ENCODE measurements at places on chromosomes 7 and 10. TPM values are rescaled to one million over a fixed set of nuclear protein-coding genes. Genes with fewer than 3 reads are reported as not detected.

GRCh38 chr10:69810675-69811397, 9.1 kb downstream of the COL13A1 start:
- DNase-seq: no peak

DNA sequence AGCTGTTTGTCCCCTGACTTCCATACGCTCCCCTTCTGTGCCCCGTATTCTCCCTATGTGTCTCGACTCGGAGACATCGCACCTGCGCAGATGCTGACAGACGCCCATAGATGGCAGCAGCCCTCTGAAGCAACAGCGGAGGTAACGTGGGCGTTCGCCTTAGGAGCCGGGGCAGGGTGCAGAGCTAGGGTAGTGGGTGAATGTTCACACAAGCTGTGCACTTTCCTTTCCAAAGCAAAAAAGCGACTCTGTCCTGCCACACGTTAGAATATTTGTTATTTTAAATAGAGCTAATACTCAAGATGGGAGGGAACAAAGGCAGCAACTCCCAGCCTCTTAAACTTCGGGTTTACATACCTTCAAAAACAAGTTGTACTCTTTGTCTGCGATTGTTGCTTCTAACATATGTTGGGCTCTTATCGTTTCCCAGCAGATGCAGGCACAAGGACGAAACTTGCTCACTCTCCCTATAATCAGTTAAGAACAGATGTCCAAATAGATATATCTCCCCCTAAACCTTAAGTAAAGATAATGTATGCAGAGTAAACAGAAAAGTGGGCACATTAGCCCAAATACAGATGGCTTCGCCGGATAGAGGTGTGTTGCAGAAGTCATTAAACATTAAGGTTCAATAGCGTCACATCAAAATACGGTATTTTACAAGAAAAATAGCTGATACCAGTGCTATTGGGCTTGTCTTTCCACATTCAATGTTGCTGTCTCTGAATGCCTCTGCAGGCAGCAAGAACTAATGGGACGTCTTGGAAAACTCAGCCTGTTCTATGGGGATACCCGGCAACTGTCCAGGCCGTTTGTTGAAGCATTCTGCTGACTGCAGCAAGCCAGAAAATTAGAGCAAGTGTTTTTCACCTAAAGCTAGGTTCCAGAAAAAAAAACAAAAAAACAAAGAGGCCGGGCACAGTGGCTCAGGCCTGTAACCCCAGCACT, 340.3 kb upstream of the PRKCQ start:
- DNase-seq: peak; percentile 65

DNA sequence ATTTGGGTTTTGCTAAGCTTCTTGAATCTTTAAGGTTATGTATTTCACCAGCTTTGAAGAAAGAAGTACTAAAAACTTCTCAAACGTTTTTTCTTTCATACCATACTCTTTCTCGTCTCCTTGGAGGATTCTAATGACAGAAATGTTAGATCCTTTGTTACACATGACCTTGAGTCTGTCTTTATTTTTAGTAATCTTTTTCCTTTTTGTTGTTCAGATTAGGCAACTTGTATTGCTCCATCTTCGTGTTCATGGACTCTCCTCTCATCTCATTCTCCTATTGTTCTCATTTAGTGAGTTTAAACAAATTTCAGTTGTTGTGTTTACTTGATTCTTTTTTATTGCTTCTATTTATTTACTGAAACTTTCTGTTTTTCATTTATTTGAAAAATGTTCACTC, 73.7 kb downstream of the WDFY4 start:
- DNase-seq: no peak

DNA sequence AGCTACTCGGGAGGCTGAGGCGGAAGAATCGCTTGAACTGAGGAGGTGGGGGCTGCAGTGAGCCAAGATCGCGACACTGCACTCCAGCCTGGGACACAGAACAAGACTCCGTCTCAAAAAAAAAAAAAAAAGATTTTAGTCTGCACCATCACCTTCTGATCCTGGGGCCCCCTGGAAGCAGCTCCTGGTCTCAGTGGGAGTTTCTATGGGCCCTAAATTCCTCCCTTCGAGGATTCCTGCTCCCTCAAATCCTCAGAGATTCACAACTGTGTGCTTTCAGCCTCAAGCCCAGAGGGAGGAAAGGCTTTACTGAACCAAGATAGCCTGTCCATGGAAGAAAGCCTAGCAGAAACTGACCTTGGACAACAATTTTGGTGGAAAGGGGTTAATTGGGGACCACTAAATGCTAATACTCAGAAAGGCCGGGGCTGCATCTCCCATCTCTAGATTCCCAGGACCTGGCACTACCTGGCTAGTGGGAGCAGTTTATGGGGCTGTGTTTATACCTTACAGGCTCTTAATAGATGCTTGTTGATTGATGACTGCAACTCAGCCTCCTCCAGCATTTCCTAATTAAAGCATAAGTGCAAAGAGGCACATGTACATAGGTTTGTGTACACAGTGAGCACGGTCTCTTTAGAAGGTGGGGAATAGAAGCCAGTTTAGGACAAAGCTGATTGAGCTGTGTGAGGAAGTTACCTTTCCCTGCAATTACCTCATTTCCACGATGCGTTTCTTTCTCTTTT, 9.2 kb upstream of the FGFR2 start:
- DNase-seq: no peak

The ZP3 gene
- total RNA-seq: 3.3 TPM

The AEBP1 gene
- 20.1 TPM for total RNA-seq

The CFAP70 gene
- 0.98 TPM for total RNA-seq

All from left colon (tissue), 2 donors.